Calu3 (cell line): ENCODE measurements at places on chromosomes 2 and 18.

GRCh38 chr2:233681521-233682099 lies at the start of gene UGT1A7:
Gene UGT1A7 (plus strand): TSS chr2:233681901. CDS start chr2:233681938, 37 bp downstream.
- no peak for DNase-seq
- no peaks in the 10 kb centered on the region for H3K36me3 ChIP-seq
- no peak within 1 kb of the TSS for H3K27ac ChIP-seq
- H3K4me1 ChIP-seq, result peaks cover 5% of the 10 kb centered on the region
- no peaks in the 10 kb centered on the region for H3K27me3 ChIP-seq

- H3K36me3 ChIP-seq, result no peaks in the 10 kb centered on the region
- H3K4me1 ChIP-seq, result no peaks in the 10 kb centered on the region
- H3K4me3 ChIP-seq, result no peak overlapping the region
Observed at GRCh38 chr2:48034295-48034694, 128.0 kb upstream of the FBXO11 start.

GRCh38 chr2:104867813-104868504 lies 14.0 kb downstream of the POU3F3 start:
- H3K4me3 ChIP-seq, result no peak overlapping the region
- no peak overlapping the region for H3K27ac ChIP-seq
- H3K4me1 ChIP-seq, result no peaks in the 10 kb centered on the region

DNA sequence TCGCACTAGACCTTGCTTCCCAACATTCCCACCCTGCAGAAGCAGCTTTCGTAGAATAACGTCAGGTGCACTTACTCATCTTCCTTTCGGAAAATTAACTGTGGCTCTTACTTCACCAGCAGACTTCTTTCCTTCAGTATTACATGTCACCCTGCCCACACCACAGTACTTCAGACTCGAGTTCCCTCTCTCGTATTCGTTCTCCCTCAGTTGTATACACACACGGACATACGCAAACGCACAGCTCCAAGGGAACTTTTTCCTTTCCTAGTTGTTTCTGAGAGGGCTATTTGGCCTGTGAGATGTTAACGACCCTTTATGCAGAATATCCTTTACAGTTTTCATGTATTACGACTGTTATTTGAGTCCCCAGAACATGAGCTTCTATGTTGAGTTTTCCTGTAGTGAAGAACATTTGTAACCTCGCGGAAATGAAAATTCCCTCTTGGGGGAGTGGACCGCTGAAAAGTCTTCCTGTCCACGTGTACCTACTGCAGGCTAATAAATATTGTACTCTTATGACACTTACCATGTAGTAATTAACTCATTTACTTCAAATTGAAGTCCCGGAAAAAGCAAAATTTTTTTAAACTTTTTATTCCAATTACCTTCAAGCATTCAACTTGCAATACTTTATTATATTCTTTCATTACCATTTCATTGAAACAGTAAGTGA lies 908 bp downstream of the ERLEC1 start:
- peak overlapping the region; percentile 86 for H3K27ac ChIP-seq
- H3K4me3 ChIP-seq, result peak overlapping the region; percentile 94
- H3K4me1 ChIP-seq, result peaks cover 19% of the 10 kb centered on the region
- no peaks in the 10 kb centered on the region for H3K27me3 ChIP-seq
- no peak for DNase-seq

DNA sequence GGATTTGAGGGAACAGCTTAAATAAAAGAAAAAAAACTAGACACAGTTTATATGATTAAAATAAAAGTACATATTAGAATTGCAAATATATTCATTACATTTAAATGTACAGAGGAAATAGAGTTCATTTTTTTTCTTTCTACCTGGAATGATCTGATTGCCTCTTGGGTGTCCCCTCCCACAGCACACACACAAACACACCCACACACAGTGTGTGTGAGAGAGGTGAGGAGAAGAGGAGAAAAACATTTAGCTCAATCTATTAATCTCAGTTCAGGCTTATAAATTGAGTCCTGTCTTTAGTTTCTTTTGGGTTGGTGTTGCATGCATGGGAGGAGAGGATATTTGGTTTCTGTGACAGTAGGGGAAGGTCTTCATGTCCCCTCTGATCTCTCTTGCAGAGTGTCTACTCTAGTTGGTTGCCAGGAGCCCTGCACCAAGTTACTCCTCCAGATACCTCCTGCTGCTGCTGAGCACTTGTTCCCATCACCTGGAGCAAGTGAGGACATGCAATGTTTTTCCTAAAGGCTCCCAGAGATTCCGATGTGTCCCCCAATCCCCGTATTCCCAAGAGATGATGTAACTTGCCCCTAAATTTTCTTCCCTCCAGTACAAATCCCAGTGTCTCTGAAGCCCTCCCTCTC lies 50.8 kb upstream of the REG3A start:
- no peaks in the 10 kb centered on the region for H3K4me1 ChIP-seq
- no peaks in the 10 kb centered on the region for H3K27me3 ChIP-seq
- no peak overlapping the region for H3K27ac ChIP-seq
- no peaks in the 10 kb centered on the region for H3K36me3 ChIP-seq
